Stimulated activated CD4-positive, alpha-beta T cell treated with anti-CD3 and anti-CD28 coated beads, Interleukin-1b, Interleukin-23, amount 100 ng/mL, for 4 hours (primary cell): ENCODE measurements at places on chromosomes 1 and 21.

GRCh38 chr1:153565529-153566374 is at the start of gene S100A2:
Gene S100A2, minus strand, starts transcription at chr1:153565844. Its CDS starts 1,967 bp downstream, at chr1:153563877.
- DNase-seq, result peak; percentile 43

GRCh38 chr1:167654975-167655575 is 25.0 kb downstream of the RCSD1 start:
- DNase-seq, result no peak

GRCh38 chr1:192709544-192709943 is 73.6 kb downstream of the RGS13 start:
- DNase-seq, result no peak

DNA sequence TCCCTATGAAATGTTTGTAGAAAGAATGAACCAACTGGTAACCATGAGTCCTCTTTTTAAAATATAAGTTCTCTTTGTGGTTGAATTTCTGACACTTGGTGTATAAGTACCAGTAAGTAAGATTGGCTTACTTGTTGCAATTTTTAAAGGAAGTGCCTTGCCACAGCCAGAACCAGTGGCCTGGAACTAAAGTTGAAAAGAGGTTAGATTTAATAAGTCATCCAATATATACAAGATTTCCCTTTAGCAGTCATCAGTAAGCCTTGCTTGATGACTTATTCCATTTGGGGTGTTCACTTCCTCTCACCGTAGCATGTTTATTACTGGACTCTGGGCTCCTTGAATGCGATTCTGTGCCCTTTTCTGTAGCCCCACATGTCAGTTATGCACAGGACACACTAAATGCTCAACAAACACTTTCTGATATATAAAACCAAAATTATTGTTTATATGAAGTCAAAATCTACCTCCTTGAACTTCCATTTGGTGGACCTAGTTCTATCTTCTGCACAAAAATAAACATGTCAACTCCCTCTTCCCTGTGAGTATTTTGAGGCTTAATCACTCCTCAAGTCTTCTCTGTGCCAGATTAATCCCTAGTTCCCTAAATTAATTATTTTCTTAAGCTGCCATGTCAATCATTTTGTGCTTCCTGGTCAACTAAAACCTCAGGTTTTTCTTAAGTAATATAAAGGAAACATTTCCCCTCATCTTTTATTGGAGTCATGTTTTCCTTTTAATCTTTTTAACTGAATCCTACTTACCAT is 218.1 kb downstream of the ST6GALNAC3 start:
- no peak for DNase-seq

GRCh38 chr1:114109981-114110380 is 43.7 kb downstream of the SYT6 start:
- no peak for DNase-seq

- DNase-seq, result no peak
Measured at GRCh38 chr21:27339902-27340301, 373.0 kb upstream of the ADAMTS5 start.

- no peak for DNase-seq
Measured at GRCh38 chr1:223700942-223701637, 11.2 kb upstream of the CAPN2 start.

DNA sequence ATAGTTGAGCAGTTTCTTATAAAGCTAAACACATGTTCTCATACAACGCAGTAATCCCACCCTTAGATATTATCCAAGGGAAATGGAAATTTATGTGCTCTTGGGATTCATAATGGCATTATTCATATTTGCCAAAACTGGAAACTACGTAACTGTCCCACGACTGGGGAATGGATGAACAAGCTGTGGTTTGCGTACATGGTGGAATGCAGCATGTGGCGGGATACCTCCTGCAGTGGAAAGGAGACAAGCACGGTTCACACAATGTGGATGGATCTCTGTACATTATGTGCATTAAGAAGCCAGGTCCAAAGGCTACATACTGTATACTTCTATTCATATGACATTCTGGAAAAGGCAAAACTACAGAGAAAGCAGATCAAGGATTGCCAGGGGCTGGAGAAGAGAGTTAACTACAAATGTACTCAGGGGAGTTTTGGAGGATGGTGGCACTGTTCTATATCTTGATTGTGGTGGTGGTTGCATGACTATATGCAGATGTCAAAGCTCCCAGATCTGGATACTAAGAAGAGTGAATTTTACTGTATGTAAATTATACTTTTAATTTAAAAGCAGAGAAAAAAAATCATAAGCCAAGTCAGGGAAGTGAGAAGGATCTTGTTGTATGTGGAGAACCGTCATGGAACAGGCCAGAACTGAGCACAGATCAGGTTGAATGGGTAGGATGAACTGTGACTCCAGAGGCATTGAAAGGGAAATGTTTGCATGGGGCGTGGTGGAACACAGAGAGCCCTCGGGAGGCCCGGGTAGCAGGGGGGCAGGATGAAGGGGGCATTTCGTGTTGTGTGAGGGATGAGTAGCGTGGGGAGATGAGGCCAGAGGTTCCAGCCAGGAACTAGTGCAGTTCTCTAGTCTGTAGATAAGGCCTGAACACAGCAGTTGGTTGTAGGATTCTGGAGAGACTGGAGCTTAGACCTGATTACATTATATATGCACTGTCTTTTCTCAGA is 90.7 kb downstream of the GALNT2 start:
- no peak for DNase-seq
